ENCODE measurements at places on chromosomes 16 and 17. TPM values are rescaled to one million over a fixed set of nuclear protein-coding genes. Genes with fewer than 3 reads are reported as not detected.

DNA sequence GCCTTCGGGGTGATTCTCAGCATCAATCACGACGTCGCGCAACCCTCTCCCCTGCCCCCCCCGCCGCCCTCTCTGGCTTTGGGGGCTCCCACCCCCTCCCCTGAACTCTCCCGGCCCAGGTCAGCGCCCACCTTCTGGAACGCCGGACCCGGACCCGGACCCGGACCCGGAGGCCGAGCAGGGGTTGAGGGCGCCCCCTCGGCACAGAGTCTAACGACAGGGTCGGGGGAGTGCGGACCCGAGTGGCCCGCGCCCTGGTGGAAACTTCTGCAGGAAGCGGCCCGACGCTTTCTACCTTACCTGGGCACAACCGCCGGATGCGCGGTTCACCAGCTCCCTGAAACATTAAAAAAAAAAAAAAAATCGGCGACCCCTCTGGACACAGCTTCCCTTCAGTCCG lies 16.2 kb downstream of the SALL1 start:
- DNase-seq = no peak

- no peak for DNase-seq
These were observed 26.0 kb downstream of the TMEM238L start for GRCh38 chr17:10777890-10778289.

GRCh38 chr16:30383521-30383920 lies 1.2 kb upstream of the SEPTIN1 start:
- no peak for DNase-seq

PSMD11 gene
- total RNA-seq = 79.5 TPM

GRCh38 chr16:19912455-19913339 lies 28.0 kb upstream of the GPRC5B start:
- no peak for DNase-seq

DNA sequence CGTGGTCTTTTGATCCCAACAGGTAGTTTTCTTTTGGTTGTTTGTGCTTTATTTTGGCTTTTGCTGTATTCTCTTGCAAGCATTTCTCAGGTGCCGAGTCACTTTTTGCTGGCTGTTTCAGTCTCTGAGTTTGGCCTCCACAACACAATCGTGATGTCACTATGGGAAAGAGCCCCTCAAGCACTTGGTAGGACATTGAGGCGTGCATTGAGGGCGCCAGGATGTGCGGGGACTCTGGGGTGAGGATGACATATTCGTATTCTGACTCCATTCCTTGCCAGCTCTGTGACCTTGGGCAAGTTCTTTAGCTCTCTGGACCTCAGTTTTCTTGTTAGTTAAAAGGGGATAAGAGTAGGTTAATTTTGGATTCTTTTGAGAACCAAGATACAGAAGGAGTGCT lies 13.0 kb downstream of the KSR1 start:
- DNase-seq = no peak

Measured in lung microvascular endothelial cell (primary cell).